ENCODE measurements at places on chromosomes 7 and 10.

DNA sequence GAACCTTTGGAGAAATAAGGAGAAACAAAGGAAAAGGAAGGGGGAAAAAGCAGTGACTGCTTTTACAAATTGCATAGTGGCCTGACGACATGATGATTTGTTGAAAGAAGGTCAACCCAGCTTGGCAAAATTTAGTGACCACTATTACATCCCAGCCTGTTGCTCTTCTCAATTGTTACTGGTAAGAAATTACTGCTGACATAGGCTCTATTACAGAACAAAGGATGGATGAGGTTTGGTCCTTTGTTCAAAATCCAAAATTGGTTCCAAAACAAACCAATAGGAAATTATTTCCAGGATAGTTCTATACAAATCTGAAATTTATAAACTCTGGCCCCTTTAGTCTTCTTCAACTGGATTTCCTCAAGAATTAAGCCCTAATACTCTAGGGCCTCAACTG is 39.6 kb downstream of the USP54 start:
- DNase-seq = no peak

- DNase-seq = no peak
Observed at GRCh38 chr7:22833113-22833855, 10.6 kb upstream of the TOMM7 start.

- no peak for DNase-seq
Observed at GRCh38 chr7:26485367-26485934, 193.8 kb downstream of the SNX10 start.

- DNase-seq = no peak
Observed at GRCh38 chr7:101168412-101169049, 3.2 kb upstream of the VGF start.

- DNase-seq = no peak
Observed at GRCh38 chr7:34219153-34219718, 313.9 kb downstream of the BMPER start.

DNA sequence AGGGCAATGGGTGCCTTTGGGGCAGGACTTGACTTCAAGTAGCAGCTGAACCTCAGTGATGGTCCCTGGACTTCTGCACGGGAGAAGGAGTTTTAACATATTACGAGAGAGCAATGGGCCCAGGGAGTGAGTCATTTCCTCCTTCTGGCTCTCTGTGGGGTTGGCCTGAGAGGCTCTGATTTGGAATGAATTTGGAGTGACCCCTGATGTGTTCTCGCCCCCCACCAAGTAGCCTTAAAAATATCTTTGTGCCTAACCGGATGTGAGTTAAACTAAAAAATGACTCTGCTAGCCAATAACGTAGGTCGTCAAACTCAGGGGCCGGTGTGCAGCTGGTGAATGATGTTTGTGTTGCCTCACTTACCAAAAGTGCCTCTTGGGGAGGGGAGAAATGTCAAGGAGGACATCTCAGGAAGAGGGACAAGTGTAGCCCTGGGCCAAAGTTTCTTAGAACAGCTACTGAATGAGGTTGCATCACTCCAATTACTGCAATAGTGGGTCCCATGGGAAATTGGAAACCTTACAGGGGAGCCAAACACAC is 656.6 kb downstream of the INHBA start:
- DNase-seq = no peak

- DNase-seq = no peak
Observed at GRCh38 chr10:103431902-103432301, 20.3 kb downstream of the CALHM2 start.
